Retinal pigment epithelial cell (primary cell): ENCODE measurements at places on chromosomes 7 and 10.

- no peak for DNase-seq
These were observed 3.9 kb upstream of the MACC1 start for GRCh38 chr7:20220921-20221547.

DNA sequence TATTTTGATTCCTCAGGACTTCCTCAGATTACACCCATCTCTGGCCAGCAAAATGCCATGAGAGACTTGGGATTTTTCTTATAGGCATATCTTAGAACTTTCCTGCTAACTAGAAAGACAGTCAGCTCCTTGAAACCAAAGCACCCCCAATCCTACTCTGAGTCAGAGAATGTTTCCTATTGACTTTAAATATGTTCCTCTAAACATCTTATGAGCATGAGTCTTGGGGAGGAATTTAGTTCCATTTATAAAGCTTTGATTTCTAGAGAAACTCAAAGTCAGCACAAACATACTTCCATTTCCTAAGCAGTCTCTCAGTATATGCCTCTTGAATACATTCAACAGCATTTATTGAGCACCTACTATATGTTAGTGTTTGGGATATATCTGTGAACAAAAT is 128.5 kb downstream of the INHBA start:
- DNase-seq: no peak

- no peak for DNase-seq
These were observed 11.6 kb downstream of the PALD1 start for GRCh38 chr10:70490142-70490541.

DNA sequence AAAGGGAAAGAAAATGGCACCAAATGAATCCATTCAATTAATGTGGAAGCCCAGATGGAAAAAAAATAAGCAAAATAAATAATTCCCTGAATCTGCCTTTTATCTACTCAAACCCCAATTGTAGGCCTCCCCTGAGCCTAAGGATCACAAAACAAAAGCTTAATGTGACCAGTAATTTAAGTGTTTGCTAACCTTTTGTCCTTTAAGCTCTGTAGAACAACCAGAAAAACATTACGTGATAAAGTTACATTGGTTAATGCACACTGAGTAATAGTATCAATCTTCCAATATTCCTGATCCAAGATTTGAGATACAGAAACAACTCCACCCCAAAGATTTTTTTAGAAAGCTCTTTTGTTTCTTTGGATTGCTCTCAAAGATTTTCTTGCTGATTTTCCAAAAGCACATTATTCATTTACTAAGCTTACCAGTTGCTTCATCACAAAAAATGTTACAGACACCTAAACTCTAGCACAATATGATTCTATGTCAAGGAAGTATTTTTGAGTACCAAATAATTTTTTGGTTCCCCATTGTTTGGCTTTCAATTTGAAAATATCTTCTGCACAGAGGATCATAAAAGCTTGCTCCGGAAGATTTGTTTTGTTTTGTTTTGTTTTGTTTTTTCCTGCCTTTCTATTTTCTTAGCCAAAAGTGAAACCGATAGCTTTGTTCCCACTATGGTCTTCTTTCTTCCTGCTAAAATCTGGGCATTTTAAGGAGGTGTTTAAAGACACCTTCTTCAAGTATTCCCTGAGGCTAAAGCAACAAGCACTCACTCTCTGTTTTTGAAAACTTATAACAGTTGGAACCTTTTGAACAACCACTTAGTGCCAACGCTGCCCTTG is 54.2 kb downstream of the TRIL start:
- no peak for DNase-seq

- DNase-seq: no peak
These were observed 243.8 kb downstream of the MTERF1 start for GRCh38 chr7:91636728-91637127.

DNA sequence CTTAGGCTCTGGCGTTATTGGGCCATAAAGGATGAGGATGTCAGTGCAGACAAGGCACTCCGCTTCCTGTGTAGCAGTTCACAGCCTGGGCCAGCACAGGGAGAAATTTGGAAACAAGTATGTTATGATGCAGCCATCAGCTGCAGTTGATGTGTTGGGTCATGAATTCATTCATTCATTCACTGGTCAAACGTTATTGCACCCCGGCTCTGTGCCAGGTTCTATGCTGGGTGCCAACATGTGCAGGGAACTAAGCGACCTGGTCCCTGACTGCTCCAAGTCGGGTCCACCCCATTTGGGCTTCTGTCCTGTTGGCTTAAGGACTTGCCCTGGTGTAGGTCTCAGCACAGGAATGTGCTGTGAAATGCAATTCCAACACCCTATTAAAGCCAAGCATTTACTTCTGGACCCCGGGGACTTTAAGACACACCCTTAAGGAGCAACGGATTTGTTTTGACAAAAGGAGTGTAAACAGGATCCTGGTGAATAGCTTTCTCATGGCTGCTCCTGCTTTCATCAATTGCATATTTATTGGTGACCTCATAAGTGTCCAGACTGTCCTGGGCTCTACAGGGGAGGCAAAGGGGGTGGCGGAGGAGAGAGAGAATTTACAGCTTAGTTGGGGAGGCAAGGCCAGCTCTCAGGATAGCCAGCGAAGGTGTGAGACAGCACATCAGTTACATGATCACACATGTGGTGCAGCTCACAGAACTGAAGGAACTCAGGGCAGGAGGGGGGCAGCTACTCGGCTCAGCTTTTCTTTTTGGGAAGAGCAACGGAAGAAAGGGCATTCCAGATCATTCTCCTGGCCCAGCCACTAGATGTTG is 158.6 kb downstream of the GRK5 start:
- no peak for DNase-seq

DNA sequence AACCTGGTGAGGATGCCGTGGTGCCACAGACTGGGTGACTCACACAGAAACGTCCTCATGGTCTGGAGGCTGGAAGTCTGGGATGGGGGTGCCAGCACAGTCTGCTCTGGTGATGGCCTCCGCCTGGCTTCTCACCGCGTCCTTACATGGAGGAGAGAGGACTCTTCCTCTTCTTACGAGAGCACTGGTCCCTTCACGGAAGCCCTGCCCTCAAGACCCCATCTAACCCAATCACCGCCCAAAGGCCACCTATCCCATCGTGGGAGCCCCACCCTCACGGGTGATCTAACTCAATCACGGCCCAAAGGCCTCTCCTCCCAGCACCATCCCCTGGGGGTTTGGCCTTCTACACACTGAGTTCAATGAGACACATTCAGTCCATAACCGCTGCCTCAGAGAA is 137.7 kb downstream of the PTPRN2 start:
- DNase-seq: no peak

DNA sequence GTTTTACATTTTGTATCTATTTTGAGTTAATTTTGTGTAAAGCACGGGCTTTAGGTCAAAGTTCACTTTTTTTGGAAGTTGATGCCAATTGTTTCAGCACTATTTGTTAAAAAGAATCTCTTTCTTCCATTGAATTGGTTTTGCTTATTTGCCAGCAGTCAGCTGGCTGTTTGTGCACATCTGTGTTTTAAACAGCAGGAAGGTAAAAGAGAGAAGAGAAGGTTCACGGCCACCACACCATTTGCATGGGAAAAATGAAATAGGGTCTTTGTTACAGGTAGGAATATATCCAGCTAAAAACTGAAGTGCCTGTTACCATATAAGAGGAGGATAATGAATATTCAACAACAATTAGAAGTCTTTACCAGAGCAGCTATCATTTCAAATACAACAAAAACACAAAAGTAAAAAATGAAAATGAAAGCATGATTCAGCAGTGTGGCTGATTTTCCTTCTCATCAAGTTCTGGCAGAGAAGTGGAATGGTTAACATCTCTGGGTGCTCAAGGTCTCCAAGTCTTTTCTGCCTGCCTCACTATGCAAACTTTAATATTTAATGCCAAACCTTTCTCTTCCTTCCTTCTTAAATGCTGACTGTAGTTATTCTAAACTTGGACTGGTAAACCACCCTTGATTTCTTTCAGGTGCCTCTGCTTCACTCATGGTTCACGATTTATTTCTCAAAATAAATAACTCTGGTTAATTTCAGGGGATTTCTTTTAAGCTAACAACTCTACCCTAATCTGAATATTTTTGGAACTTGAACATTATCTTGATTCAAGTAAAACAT is 841.5 kb downstream of the GRM8 start:
- DNase-seq: no peak

DNA sequence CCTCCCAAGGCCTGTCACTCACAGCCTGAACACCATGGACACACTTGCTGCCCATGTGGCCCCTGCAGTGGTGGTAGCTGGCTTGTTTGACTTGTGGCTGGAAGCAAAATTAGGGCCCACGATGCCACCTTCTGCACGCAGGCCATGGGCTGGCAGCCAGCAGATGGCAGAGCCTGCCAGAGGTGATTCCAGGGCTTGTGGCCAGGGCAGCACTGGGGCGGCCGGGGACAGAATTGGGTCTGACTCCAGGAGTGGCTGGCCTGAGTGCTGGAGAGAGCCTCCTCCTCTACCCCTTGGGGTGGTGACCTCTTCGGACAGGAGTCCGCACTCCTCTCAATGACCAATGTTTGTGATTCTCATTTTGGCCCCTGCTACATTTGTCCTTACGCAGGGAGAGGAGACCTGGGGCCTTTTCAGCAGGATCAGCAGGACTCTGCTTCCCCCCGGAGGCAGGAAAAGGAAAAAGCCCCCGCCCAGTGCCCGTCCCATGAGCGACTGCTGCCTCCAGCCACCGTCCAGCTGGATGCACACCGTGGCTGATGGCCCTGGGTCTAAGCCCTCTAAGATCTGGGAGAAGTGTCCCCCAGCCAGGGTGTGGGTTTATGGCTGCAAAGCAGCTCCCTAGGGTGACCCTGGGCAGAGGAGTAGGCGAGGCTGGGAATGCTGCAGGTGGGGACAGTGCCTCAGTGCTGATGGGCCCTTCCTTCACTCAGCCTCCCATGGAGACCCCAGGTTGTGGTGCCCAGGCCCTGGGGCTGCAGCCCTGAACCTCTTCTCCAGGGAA is 26.5 kb downstream of the DNAJB12 start:
- DNase-seq: no peak

DNA sequence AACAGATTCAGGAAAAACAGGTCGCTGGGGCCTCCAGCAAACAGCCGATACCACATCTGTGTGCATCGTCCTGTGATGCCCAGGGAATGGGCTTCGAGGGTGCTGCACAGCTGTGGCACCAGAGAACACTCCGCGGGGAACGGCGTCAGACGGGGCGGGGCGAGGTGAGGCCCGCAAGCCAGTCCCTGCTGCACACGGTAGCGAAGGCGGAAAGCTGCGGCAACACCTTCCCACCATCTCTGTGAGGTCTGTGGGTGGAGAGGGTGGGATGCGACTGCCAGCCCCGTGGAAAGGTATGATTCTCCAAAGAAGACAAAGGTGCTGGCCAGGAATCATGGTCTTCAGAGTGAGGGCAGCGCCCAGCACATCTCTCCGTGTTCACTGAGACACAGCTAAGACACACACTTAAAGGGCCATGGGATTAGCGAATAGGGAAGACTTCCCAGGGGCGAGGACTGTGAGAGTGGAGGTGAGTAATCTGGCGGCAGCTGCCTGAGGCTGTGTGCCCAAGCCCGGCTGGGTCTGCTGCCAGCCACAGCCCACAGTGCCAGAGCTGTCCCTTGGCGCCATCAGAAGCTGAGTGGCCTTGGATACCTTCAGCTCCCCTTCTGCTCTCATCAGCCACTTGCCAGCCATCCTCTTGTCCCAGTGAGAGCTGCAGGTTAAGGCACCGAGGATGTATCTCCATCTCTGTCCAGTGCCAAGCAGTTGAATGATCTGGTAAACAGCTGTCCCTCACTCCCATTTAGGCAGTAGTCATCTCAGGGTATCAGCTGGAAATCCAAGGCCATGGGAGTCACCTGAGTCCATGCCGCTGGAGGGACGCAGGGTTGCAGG is 17.6 kb downstream of the PRKAG2 start:
- no peak for DNase-seq

GRCh38 chr10:3046981-3047547 is 20.3 kb upstream of the PFKP start:
- DNase-seq: no peak
